RPMI8226 (cell line): ENCODE measurements at places on chromosomes 5 and 9.

DNA sequence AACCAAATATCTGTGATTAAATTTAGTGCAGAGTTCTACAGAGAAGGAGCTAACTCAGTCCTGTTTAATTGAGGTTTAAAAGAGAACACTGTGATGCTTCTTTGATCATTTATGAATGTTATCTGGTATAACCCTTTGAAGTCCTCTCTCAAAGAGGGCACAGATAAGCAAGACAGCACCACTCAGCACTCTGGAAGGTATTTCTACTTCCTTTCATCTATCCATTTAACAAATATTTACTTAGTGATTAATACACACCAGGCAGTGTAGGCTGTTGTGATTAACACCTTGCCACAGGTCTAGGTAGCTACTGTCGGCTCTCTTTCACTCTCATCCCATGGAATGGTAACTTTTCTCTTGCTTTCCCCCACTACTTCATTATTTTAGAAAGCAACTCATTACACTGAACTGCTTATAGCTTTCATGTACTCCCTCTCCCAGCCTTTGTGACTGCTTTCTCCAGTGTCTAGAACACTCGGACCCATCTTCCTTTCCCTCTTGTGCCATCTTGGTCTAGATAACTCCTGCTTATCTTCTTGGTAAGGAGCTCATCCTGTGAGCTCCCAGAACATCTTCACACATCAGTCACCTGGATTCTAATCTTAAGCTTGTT, 54.7 kb downstream of the GLDC start:
- no peak for DNase-seq

- no peak for DNase-seq
Observed at GRCh38 chr5:43000914-43001313, 39.2 kb downstream of the ANXA2R start.

DNA sequence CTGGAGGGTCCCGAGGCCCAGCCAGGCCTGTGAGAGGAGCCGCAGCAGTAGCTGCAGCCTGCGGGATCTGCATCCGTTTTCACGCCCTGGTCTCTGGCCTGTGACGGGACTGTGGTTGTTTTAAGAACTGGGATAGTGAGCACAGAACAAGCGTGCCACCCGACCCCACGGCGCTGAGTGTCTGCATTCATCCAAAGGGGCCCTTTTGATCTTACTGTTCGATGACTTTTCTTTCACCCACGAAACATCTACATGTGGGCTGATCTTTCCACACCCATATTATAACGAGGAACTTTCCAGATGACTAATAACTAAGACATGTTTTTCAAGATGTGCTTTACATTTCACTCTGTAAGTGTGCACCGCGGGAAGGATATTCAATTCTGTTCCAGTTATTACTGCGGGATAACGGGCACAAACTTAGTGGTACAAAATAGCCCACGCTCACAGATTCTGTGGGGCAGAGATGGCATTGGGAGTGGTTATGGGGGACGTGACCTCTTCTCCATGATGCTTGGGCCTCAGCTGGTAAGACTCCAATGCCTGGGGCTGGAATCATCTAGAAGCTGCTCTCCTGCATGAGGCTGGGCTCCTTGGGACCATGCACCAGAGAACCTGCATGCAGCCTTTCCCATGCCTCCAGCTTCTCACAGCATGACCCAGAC, 165.0 kb downstream of the SYK start:
- no peak for DNase-seq

DNA sequence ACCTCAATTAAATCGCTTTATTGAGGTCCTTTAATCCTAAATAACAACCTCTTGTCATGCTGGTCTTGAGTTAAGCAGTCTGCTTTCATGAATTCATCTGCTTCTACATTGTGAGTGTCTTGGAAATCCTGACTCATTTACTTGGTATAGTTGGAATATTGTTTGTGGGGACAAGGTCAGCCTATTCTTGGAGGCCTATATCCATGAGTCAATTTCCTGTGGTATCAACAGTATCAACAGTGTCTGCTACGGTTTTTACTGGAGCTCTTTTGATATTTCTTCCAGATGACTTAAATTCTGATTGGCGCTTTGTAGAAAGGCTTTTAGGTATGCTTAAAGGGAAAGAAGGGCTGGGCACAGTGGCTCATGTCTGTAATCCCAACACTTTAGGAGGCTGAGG, 71.2 kb upstream of the PARP8 start:
- no peak for DNase-seq

GRCh38 chr9:89730715-89731114, 125.9 kb downstream of the GADD45G start:
- DNase-seq: no peak

DNA sequence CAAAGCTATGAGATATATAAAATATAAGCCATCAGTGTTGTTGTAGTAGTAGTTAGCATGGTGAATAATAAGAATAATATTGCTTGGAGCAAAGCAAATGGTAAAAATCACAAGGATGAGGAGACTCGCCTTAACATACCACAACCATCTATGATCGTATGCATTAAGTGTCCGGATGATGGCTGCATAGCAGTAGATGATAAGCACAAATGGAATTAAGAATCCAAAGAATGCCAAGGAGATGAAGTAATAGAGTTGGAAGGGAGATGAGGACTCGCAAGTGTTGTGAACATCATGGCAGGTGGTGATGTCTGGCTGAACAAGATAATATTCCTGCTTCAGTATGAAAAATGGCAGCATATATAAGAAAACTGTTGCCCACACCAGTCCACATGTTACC, 5.5 kb downstream of the F2RL2 start:
- no peak for DNase-seq

DNA sequence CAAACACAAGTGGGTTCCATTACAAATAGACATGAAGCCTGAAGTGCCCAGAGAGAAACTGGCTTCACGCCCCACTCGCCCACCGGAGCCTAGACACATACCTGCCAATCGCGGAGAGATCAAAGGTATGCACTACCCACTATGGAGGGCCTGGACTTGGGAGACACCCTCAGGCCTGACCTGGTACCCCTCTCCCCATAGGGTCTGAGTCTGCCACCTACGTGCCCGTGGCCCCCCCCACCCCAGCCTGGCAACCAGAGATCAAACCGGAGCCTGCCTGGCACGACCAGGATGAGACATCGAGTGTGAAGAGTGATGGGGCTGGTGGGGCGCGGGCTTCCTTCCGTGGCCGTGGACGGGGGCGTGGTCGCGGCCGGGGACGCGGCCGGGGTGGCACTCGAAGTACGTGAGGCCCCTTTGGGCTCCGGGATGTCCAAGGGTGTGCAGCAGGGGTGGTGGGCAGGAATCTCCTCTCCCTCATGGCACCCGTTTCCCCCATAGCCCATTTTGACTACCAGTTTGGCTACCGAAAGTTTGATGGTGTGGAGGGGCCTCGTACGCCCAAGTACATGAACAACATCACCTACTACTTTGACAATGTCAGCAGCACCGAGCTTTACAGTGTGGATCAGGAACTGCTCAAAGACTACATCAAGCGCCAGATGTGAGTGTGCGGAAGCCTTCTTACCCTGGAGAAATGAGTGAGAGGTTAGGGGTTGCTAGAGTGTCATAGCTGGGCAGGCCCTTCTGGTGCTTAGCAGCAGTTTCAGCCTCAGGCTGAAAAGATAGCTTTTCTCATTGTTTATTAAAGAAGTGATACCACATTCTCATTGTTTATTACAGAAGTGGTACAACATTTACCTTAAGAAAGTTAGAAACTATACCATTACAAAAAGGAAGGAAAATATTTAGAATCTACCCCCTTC, 38.7 kb downstream of the LARP1 start:
- no peak for DNase-seq

- DNase-seq: no peak
Observed at GRCh38 chr5:1998716-1999317, 116.1 kb upstream of the IRX4 start.

DNA sequence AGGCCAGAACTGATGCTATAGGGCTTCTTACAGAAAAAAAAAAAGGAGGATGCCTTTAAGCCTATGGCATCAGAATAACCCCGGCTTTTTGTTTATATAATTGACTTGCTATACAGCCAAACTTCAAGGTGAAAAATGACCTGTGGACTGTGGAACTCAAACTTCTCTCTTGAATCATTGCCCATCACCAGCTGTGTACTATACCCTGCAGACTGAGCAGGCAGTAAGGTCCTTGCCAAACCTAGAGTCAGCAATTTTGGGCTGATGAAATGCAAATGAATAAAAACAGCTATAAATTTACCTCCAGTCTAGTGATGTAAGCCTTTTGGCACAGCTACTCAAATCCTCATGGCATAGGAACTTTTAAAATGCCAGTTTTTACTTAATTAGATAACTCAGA, 44.5 kb upstream of the PPP3R2 start:
- DNase-seq: peak; percentile 62

- no peak for DNase-seq
Observed at GRCh38 chr9:77495834-77496671, 152.1 kb downstream of the GNA14 start.

DNA sequence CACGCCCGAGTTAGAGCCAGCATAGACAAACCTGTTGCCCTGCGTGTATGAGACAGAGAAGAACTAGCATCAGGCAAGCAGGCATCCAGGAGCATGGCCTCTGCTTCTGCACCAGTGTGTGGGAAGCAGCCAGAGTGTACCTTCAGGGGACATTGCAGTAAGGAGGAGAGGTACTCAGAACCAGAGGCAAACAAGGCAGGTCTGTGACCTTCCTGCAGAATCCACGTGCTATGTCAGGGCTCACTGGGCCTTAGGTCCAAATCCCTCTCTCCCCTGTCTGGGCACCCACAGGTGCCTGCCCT, 63.0 kb downstream of the SECISBP2 start:
- DNase-seq: no peak

DNA sequence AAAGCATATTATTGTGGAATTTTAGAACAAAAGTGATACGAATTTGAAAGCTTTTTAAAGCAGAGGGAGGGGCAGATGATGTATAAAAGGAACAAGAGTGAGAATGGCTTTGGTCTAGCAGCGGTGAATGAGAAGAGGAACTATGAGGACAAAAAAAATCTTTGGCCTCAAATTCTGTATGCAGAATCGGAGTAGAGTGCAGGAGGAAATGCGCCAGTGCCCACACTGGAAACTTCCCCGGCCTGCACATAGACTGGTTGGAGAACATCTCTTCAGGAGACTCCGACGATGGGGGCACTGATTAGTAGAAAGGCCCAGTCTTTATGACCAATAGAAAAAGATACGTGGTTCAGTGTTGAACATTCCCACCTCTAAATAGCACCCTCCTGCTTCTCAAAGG, 51.3 kb downstream of the SLC46A2 start:
- DNase-seq: no peak

- no peak for DNase-seq
Observed at GRCh38 chr9:106670418-106670817, 192.5 kb upstream of the ZNF462 start.

GRCh38 chr5:15693382-15693728, 193.4 kb downstream of the FBXL7 start:
- no peak for DNase-seq

- DNase-seq: no peak
Observed at GRCh38 chr5:71891856-71892255, 172.8 kb downstream of the CARTPT start.

DNA sequence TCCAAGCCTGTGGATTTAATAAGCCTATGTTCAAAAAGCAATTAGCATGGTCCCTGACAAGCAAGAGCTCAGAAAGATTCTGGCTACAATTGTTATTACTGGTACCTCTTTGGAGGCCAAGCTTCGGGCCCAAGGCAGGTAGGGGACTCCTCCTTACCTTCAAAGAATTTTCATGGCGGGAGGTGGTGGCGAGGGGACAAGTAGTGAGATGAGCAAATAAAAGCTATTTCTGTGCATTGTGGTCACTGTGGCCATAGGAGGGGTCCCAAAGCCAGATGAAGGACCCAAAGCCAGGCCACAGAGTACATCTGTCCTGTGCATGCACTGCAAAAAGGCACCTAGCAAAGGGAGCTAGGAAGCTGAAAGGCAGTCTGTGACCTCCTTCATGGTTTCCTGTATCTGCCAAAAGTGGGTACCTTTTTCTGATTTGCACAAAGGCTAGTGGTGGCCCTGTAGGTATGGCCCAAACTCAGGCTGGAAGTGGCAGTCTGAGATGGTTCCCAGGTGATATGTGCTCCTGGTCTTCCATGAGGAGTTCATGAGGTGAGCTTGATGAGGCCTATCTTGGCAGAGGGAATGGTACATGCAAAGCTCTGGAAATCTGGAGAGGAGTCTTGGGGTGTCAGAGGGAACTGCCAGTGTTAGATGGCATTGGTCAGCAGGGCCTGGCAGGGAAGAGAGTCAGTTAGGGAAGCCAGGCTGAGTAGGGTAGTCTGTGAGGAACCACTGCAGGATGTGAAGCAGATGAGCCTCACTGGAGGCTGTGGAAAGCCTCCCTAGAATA, 3.3 kb upstream of the CXXC5 start:
- DNase-seq: no peak

- no peak for DNase-seq
Observed at GRCh38 chr9:106653213-106653612, 209.8 kb upstream of the ZNF462 start.

- DNase-seq: peak; percentile 17
Observed at GRCh38 chr5:42005561-42006153, 80.6 kb downstream of the FBXO4 start.

GRCh38 chr9:18255158-18255629, 218.8 kb upstream of the ADAMTSL1 start:
- peak; percentile 75 for DNase-seq

DNA sequence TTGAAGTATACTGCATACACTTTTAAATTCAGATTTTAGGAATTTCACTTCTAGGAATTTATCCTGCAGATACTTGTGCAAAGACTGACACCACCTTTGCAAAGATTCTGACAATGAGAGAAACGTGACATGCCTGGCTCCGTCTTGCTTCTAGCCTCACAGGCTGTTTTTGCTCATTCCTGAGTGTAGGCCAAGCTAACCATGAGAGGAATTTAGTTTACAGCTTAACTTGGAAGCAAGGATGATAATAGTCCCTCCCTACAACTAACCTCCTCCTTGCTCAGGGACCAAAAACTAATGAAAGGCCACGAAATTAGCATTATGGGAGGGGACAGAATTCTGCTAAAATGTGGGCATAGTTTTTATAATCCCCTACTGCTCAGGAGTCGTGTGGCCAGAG, 31.1 kb downstream of the C5orf22 start:
- DNase-seq: no peak

GRCh38 chr5:133432956-133433532, 179.3 kb downstream of the FSTL4 start:
- no peak for DNase-seq

- no peak for DNase-seq
Observed at GRCh38 chr9:37353791-37354190, 68.7 kb upstream of the GRHPR start.

DNA sequence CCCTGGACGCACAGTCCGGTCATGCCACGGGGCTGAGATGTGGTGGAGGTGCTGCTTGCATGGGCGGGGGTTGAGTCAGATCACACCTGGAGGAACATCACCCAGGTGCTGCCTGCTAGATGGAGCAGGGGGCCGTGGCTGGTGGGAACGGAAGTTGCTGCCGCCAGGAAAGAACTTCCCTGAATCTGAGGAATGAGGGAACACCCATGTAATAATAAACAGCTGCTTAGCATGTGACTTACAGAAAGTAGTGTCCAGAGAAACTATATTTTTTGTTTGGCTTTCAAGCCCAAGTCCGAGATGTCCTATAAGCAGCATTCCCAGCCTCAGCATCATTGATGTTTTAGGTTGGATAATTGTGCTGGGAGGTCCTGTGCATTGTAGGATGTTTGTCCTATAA, 27.1 kb upstream of the FAM240B start:
- DNase-seq: peak; percentile 4

GRCh38 chr5:89449392-89450148, 566.6 kb upstream of the MEF2C start:
- no peak for DNase-seq
